ENCODE measurements at places on chromosomes 1 and 21. TPM values are rescaled to one million over a fixed set of nuclear protein-coding genes. Genes with fewer than 3 reads are reported as not detected.

GRCh38 chr1:246814890-246815289, 90.7 kb downstream of the SCCPDH start:
- DNase-seq = no peak
- H3K4me1 ChIP-seq = no peaks in the 10 kb centered on the region
- peaks cover 19% of the 10 kb centered on the region for H3K27me3 ChIP-seq
- no peak overlapping the region for H3K27ac ChIP-seq
- no peaks in the 10 kb centered on the region for H3K36me3 ChIP-seq

GRCh38 chr1:183834568-183834967, 29.6 kb downstream of the RGL1 start:
- H3K4me3 ChIP-seq = no peak overlapping the region
- no peak for DNase-seq
- no peak overlapping the region for H3K27ac ChIP-seq
- H3K4me1 ChIP-seq = no peaks in the 10 kb centered on the region
- no peaks in the 10 kb centered on the region for H3K27me3 ChIP-seq

GRCh38 chr1:228416217-228416933, at the start of gene TRIM17:
Gene TRIM17, minus strand, starts transcription at chr1:228416861. Its CDS starts 1,789 bp downstream, at chr1:228415072.
- no peaks in the 10 kb centered on the region for H3K36me3 ChIP-seq
- peaks cover 5% of the 10 kb centered on the region for H3K4me1 ChIP-seq
- peak within 1 kb of the TSS; percentile 53 for H3K4me3 ChIP-seq
- H3K27ac ChIP-seq = no peak within 1 kb of the TSS
- H3K27me3 ChIP-seq = peaks cover 13% of the 10 kb centered on the region
- peak; percentile 37 for DNase-seq

DNA sequence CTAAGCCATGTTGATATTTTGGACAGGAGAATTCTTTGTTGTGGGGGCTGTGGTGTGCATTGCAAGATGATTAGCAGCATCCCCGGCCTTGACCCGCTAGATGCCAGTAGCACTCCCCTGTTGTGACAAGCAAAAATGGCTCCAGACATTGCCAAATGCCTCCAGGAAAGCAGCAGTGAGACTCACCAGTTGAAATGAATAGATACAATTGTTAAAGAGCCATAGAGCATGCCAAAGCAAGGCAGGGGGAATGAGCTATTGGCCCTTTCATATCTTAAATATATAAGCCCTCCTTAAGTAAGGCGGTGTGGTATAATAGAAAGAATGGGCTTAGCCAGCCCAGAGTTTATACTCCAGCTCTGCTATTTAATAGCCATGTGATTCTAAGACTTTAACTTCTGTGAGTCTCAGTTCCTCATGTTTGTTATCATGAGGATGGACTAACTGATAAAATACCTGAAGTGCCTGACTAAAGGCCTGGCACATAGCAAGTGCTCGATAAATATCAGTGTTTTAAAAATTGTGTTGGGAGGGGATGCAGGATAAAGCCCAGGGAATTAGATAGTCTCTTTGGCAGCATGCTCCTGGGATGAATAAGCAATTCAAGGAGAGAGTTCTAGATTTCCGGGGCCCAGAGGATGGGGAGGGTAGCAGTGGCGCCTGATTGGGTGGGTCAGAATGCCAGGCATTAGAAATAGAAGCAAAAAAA, 21.1 kb upstream of the RGS4 start:
- H3K27ac ChIP-seq = no peak overlapping the region
- H3K36me3 ChIP-seq = no peaks in the 10 kb centered on the region
- no peaks in the 10 kb centered on the region for H3K27me3 ChIP-seq
- no peak overlapping the region for H3K4me3 ChIP-seq

DNA sequence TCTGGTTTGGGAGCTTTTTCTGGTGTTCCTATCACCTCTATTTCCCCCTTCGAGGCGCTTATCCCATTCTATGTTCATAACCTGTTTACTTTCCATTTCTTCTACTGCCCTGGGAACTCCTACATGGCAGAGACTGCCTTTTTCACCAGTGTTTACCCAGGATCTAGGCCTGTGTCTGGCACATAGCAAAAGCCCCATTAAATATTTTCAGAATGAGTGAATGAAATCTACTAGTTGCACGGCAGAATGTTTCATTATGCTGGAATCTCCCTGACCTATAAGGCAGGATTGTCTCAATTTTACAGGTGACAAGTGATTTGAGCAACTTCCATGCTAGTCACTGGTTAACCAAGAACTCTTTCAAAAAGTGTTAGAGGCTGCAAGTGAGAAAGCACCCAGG, 70.1 kb downstream of the PGM1 start:
- peak overlapping the region; percentile 94 for H3K27ac ChIP-seq
- DNase-seq = peak; percentile 73
- H3K27me3 ChIP-seq = no peaks in the 10 kb centered on the region
- H3K4me1 ChIP-seq = peaks cover 30% of the 10 kb centered on the region
- H3K36me3 ChIP-seq = no peaks in the 10 kb centered on the region
- H3K4me3 ChIP-seq = no peak overlapping the region

DNA sequence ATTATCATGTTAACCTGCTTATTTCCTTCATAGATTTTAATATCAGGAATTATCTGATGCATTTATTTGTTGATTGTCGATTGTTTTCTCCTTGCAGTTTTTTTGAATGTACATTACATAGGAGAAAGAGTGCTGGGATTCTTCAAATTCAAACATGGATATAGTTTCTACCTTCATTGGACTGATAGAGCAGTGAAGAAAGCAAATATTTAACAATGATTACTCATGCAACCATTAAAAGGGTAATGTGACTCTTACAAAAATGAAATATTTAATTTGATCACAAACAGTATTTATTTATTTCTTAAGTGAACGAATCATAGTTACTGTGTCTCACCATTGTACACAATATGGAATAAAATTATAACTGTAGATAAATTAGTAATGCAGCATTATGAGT, 350.9 kb downstream of the BRINP3 start:
- H3K27ac ChIP-seq = no peak overlapping the region
- H3K4me1 ChIP-seq = no peaks in the 10 kb centered on the region
- H3K36me3 ChIP-seq = no peaks in the 10 kb centered on the region
- DNase-seq = no peak
- H3K4me3 ChIP-seq = no peak overlapping the region

- no peaks in the 10 kb centered on the region for H3K4me1 ChIP-seq
- no peak overlapping the region for H3K4me3 ChIP-seq
- no peaks in the 10 kb centered on the region for H3K36me3 ChIP-seq
- H3K27me3 ChIP-seq = no peaks in the 10 kb centered on the region
Observed at GRCh38 chr21:17708522-17709265, 96.0 kb upstream of the BTG3 start.

DNA sequence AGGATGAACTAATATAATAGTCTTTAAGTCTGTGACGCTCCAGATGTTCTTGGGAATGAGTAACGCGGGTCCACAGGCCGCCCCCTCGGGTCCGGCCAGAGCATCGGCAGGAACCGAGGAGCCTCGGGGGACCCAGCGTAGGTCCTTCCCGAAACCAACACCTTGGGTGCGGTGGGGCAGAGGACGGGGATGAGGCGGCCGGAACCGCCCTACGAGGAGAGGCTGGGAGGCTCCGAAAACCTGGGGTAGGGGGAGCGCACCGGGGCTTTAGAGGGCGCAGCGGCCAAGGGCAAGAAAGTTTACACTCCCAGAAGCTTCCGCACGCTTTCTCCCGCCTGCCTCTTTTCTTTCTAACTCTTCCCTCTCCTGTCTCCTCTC, 7.1 kb downstream of the DMRTA2 start:
- H3K36me3 ChIP-seq = no peaks in the 10 kb centered on the region
- H3K27ac ChIP-seq = no peak overlapping the region
- no peak for DNase-seq
- H3K4me3 ChIP-seq = no peak overlapping the region
- peaks cover 88% of the 10 kb centered on the region for H3K27me3 ChIP-seq
- no peaks in the 10 kb centered on the region for H3K4me1 ChIP-seq

DNA sequence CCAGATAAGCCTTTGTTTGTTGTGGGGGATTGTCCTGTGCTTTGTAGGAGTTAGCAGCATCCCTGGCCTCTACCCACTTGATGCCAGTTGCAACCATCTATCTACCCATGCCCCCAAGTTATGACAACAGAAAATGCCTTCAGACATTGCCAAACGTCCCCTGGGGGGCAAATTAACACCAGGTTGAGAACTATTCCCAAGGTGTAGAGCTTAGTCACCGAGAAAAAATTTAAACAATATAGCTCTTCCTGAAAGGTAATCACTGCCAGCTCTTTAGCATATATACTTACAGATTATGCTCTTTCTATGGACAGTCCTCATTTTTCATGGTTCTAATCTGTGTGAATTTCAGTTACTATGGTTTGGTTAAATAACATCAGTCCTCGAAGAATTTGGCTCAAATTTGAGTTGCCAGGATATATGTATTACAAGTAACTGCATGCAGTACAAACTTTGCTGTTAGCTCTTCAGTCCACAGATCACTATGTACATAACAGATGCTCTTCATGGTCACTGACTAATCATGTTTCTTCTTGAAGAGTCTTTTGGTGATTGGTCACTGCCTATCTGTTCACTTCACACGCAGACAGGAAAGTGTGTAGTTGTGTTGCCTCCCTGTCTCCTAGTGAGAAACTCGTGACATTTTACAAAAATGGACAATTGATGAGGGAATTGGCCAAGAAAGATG, 25.2 kb downstream of the MAPKAPK2 start:
- no peaks in the 10 kb centered on the region for H3K27me3 ChIP-seq
- no peak overlapping the region for H3K4me3 ChIP-seq
- peak overlapping the region; percentile 98 for H3K27ac ChIP-seq
- peaks cover 73% of the 10 kb centered on the region for H3K4me1 ChIP-seq
- no peaks in the 10 kb centered on the region for H3K36me3 ChIP-seq
- peak; percentile 72 for DNase-seq

DNA sequence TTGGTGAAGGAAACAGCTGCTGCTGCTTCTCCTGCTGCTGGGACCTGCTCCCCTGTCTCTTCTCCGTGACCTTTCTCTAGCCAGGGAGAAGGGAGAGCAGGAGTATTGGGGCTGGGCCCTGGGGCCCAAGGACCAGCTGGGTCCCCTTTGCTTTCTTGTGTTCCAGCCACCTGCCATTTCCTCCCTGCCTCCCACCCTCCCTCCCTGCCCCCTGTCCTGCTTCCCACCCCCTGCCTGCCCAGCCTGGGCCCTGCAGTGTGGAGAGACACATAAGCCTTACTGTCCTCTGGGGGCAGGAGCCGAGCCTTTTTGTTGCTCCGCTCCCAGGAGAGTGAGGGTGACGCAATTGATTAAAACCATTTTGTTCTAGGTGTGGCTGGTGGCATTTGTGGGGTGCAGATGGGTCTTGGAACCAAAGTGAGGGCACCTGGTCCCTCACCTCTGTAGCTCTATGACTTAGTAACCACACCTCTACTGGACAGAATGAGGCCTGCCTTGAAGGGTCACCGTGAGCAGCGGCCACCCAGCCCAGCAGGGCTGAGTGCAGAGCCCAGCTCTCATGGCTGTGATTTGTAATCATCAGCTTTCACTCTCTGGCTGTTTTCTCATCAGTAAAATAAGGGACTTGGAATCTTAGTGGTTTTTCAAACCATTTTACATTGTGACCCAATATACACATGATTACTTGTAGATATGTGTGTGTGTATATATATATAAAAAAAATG, 13.9 kb upstream of the TMEM222 start:
- H3K27me3 ChIP-seq = no peaks in the 10 kb centered on the region
- DNase-seq = no peak
- no peak overlapping the region for H3K27ac ChIP-seq
- no peak overlapping the region for H3K4me3 ChIP-seq

- DNase-seq = peak; percentile 59
- H3K36me3 ChIP-seq = no peaks in the 10 kb centered on the region
- H3K4me3 ChIP-seq = no peak overlapping the region
- H3K4me1 ChIP-seq = no peaks in the 10 kb centered on the region
- H3K27me3 ChIP-seq = no peaks in the 10 kb centered on the region
Observed at GRCh38 chr1:200971955-200972711, 51.4 kb downstream of the KIF21B start.

DNA sequence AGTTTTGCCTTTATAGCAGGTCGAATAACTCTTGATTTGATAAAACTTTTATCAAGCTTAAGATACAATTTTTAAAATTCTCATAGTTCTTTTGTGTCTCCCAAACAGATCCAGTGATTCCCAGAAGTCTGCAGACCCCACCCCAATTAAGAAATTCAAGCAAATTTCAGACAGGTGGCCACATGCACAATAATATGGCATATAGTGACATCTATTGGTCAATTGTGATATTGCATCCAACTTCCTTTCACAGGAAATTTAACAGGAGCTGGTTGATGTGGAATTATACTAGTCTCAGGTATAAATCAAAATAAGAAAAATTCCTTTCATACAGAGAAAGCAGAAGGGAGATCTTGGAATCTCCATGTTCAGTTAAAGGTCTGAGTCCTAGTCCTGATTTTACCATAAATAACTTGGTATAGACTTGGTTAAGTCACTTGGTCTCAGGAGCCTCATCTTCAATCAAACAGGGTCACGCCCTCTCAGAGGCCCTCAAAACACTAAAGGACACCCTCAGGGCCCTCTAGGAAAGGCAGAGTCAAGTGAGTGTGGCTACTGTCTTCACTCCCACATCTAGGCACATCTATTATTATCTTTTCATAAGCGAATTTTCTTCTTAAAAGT, 24.1 kb downstream of the PIGM start:
- H3K4me3 ChIP-seq = no peak overlapping the region
- no peak overlapping the region for H3K27ac ChIP-seq
- H3K27me3 ChIP-seq = no peaks in the 10 kb centered on the region

GRCh38 chr1:67838180-67838910, 5.1 kb upstream of the GNG12 start:
- no peaks in the 10 kb centered on the region for H3K36me3 ChIP-seq
- H3K4me3 ChIP-seq = peak overlapping the region; percentile 7
- H3K27me3 ChIP-seq = no peaks in the 10 kb centered on the region
- H3K4me1 ChIP-seq = peaks cover 65% of the 10 kb centered on the region

DNA sequence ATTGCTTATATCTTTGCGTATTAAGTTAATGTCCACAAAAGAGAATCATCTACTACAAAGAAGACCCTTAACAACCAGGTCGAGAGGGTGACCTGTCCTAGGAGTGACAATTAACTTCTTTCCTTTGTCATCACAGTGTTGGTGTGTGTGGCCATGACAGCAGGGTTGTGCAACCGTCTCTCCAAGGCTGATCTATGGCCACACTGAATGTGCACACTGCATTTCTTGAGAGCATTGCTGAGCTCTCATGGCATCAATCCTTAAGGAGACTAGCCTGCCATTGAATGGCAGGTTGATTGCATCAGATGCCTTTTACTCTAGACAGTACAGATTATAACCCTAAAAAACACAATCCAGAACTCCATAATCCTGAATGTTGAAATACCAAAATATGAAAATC, 86.5 kb upstream of the OLFM3 start:
- DNase-seq = no peak
- no peaks in the 10 kb centered on the region for H3K27me3 ChIP-seq
- no peak overlapping the region for H3K4me3 ChIP-seq
- no peaks in the 10 kb centered on the region for H3K4me1 ChIP-seq
- no peaks in the 10 kb centered on the region for H3K36me3 ChIP-seq
- H3K27ac ChIP-seq = no peak overlapping the region

The RHD gene
- total RNA-seq = not detected

The MSH4 gene
- total RNA-seq = not detected

The SIM2 gene
- not detected for total RNA-seq

The KCND3 gene
- 0.13 TPM for total RNA-seq
